AML-193 (cell line): ENCODE measurements at places on chromosomes 13 and 19.

- no peak for DNase-seq
These were observed 400.5 kb upstream of the GPC6 start for GRCh38 chr13:92825938-92826596.

DNA sequence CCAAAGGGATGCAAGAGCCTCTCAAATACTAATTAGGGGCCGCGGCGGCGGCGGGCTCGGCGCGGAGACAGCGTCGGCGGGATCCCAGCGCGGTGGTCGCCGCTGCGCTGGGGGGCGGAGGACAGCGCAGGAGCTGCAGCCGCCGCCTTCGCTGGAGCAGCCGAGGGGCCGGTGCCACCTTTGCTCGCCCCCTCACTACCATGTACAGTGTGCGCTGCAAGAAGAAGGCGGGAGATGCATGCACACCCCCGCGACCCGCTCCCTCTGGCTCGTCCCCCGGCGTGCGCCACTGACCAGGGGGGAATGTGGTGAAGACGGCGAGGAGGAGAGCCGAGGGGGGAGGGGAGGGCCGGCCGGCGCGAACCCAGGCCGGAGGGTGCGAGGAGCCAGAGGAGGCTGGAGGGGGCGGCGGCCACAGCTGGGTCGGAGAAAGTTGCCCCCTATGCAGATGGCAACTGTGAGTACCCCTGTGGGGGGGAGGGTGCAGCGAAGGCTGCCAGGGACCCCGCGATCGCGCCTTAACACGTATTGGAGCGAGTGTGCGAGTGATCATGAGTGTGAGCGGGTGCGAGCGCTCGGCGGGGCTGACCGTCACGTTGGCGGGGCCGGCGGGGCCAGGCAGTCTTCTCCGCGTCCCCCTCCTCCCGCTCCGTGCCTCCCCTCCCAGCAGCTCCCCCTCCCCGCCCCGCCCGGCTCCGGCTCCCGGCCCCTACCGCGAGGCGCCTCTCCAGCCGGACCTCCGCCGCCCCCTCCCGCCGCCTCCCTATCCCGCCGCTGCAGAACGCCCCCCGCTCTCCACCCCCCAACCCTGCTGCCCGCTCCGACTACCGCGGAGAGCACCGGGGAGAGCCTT is 808 bp downstream of the SLITRK5 start:
- DNase-seq: no peak

- DNase-seq: no peak
These were observed 10.7 kb downstream of the ANO8 start for GRCh38 chr19:17323964-17324332.

GRCh38 chr13:48976576-48977285 is 1.0 kb downstream of the FNDC3A start:
- DNase-seq: peak; percentile 41

GRCh38 chr13:90120026-90120425 is 1227.5 kb upstream of the MIR17HG start:
- no peak for DNase-seq

DNA sequence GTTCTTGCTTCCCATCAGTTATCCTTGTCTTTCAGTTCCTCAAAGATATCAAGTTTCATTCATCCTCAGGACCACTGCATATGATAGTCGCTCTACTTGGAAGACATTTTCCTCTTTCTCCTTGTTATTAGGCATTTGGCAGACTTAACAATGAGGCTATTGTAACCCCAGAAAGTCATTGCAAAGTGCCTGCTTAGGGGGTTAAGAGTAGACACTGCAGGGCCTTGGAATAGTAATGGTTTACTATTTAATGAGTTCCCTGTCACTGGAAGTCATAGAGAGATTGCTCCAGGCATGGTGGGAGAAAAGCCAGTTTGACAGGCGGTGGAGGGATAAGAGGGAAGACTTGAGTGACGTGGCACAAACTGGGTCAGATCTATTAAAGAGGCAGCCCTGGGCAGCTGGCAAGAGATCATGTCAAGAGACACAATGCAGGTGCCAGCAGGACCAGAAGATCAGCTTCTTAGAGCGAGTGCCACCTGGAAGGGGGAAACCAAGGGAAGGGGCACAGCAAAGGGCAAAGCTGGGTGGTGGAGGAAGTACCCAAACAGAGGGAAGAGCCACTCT is 16.8 kb upstream of the CPB2 start:
- no peak for DNase-seq

DNA sequence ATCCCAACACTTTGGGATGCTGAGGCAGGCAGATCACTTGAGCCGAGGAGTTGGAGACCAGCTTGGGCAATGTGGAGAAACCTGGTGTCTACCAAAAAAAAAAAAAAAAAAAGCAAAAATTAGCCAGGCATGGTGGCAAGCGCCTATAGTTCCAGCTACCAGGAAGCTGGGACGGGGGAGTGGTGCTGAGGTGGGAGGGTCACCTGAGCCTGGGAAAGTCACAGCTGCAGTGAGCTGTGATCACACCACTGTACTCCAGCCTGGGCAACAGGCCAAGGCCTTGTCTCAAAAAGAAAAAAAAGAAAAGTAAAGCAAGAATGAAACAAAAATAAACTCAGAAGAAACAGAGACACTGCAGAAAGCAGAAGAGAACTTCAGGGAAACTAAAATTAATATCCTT is 31.6 kb downstream of the MTRF1 start:
- DNase-seq: no peak

DNA sequence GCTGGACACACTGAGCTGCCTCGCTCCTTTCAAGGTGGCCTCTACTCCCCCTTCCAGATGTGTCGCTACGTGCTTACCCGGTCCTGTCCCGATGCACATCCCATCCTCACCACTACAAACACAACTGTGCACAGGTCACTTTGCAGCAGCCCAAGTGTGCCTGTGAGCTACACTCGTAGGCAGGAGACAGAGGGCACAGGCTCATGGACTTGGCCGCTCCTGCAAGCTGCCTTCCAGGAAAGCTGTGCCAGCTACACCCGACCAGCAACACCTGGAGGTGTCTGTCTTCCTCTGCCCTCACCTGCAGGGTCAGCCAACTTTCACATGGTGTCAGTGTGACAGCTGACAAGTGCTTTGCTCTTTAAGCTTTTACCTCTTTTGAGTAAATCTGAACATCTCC is 15.4 kb downstream of the CARS2 start:
- DNase-seq: no peak

GRCh38 chr13:109131698-109132257 is 502.4 kb downstream of the MYO16 start:
- DNase-seq: peak; percentile 51

GRCh38 chr13:24625331-24625731 is 54.9 kb upstream of the ATP12A start:
- DNase-seq: no peak

DNA sequence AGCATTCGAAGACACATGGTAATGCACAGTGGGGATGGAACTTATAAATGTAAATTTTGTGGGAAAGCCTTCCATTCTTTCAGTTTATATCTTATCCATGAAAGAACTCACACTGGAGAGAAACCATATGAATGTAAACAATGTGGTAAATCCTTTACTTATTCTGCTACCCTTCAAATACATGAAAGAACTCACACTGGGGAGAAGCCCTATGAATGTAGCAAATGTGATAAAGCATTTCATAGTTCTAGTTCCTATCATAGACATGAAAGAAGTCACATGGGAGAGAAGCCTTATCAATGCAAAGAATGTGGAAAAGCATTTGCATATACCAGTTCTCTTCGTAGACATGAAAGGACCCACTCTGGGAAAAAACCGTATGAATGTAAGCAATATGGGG is 16.2 kb upstream of the ZNF763 start:
- DNase-seq: no peak

- DNase-seq: no peak
These were observed 7.5 kb upstream of the ZNF525 start for GRCh38 chr19:53357821-53358581.

- DNase-seq: no peak
These were observed 37.7 kb downstream of the CRYL1 start for GRCh38 chr13:20487927-20488326.
